CD4-positive, alpha-beta T cell treated with Interleukin-17A for 4 hours (primary cell): ENCODE measurements at places on chromosomes 16 and 17.
A peak's percentile ranks its signal among the peaks of the same experiment; 100 is the strongest.

DNA sequence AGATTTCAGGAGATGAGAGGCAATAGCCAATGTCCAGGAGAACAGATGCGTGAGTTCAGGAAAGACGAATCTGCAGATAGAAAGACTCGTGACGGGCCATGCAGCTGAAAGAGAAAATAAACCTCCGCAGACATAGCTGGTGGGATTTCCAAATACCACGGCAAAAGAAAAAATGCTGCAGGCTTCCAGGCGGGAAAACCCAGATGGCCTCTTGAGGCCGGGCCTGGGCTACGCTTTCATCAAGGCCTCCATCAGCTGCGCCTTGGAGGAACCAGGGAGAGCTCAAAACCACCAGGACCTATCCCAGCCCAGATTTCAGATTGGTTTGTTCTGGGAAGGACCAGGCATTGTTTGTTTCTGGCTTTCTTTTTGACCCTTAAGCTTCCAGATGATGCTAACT, 16.7 kb downstream of the CCDC40 start:
- no peak for DNase-seq

GRCh38 chr17:17750881-17751280, 69.6 kb downstream of the RAI1 start:
- peak; percentile 46 for DNase-seq

- DNase-seq: no peak
Measured at GRCh38 chr17:17937201-17937853, 34.9 kb downstream of the TOM1L2 start.

DNA sequence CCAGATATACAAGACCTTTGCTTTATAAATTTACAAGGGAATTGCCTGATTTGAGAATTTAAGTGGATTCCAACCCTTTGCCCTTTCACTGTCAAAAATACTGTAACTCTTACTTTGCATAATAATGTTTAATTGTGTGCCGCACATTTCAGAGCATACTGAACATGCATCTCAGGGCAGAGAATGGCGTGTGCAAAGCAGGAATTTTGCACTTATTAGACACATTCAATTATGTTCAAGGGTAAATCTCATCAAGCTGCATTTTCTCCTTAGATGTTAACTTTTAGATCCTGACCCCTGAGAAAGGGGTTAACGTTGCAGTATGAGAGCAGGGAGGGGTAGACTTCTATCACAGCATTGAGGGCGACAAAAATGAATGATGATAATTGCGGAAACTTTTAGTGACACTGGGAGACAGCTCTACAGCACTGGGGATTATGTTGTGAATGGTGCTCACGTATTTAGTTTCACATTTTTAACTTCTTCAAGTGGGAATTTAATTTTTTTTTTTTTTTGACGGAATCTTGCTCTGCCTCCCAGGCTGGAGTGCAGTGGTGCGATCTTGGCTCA, 54.6 kb upstream of the CACNG4 start:
- DNase-seq: no peak

DNA sequence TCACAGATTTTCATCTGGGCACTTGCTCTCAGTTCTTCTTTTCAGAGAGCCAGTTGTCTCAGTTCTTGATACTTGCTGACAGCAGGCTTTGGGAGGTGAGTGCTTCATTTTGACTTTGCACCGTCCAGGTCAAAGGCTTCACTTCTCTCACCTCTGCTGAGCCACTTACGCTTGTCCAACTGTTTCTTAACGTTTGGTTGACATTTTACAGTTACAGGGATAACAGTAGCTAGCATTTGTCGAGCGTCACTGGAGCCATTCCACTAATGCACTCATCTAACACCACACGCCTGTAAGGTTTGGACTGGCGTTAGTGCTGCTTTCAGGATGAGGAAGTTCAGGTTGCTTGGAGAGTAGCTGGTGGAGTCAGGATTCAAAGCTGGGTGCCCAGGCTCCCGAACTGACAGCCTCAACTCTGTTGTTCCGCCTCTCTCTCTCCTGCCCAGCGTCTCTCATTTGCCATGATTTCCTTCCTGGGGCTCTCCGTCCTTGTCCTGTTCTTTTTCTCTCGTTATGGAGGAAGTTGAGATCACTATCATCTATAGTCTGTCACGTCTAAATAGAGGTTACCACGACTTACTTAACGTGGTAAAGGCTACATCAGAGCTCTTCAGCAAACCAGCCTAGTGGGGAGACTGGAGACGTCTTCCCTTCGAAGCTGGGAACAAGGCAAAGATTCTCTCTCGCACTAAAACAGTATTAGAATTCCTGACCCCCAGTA, 220.8 kb downstream of the RPTOR start:
- DNase-seq: peak; percentile 38

- no peak for DNase-seq
Measured at GRCh38 chr16:82260212-82260795, 90.3 kb upstream of the MPHOSPH6 start.

GRCh38 chr17:42509409-42509808, 26.6 kb upstream of the NAGLU start:
- no peak for DNase-seq

DNA sequence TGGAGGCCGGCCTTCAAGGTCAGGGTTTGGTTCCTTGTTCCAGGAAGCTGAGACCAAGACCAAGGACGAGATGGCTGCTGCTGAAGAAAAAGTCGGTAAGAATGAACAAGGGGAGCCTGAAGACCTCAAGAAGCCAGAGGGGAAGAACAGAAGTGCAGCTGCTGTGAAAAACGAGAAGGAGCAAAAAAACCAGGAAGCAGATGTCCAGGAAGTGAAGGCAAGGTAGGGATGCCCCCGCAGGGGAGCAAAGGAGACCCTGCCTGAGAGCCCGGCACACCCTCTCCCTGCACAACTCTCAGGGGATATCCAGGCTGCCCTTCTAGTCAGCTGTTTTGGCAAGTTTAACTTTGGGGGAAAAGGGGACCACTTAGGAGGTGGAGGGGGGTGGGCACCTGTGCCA, 29.0 kb downstream of the RNF213 start:
- no peak for DNase-seq

- DNase-seq: no peak
Measured at GRCh38 chr17:69812240-69812837, 262.7 kb upstream of the KCNJ16 start.

- peak; percentile 79 for DNase-seq
Measured at GRCh38 chr16:88781140-88782077, 3.6 kb downstream of the PIEZO1 start.

DNA sequence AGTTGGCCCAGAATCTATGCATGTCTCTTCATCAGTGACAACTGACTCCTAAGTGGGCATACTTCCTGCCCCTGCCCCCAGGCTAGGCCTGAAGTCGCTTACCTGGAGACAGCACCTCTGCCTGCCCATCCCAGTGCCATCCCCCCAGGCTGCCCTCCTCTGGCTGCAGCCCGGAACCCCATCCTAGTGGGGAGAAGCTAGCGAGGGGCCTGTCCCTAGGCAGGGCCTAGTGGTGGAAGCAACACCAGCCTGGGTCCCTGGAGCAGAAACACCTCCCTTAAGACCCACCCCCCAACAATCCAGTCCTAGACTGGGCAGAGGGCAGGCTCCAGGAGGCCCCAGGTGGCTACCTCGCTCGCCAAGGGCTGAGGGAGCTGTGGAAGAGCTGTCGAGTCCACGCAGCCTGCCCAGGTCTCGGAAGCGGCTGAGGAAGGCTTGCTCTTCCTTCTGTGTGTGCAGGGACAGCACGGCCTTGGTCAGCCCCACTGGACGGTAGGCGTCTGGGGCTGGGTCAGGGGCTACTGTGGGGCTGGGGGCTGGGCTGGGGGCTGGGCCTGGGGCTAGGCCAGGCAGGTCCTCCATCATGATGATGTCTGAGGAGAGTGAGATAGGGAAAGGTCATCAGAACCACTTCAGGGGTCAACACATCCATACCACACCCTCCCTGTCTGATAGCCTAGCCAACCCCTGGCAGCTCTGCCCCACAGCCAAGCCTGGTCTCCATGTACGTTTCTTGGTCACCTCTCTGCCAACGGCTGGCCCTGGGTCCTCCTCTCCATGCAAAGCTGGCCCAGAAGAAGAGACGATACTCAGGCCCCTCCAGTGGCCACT, 7.6 kb downstream of the PER1 start:
- no peak for DNase-seq

GRCh38 chr17:82098939-82099763, 1.1 kb upstream of the FASN start:
- no peak for DNase-seq

GRCh38 chr17:11589716-11590115, 8.6 kb upstream of the DNAH9 start:
- no peak for DNase-seq

DNA sequence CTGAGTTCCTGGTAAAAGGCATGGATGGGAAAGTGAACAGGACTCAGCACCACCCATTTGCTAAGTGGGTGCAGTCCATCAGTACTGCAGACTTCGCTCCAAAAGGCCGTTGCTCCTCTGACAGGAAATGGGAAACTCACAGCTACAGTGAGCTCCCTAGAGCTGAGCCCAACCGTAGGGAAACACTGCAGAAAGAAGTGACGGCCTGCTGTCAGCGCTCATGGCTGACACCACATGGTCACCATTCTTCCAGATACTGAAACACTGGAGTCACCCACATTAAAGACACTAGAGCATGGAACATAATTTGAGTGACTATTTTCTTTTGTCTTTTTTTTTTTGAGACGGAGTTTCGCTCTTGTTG, 31.9 kb downstream of the UBE2O start:
- DNase-seq: no peak

GRCh38 chr17:64004903-64005733, 7.0 kb downstream of the PRR29 start:
- DNase-seq: no peak

DNA sequence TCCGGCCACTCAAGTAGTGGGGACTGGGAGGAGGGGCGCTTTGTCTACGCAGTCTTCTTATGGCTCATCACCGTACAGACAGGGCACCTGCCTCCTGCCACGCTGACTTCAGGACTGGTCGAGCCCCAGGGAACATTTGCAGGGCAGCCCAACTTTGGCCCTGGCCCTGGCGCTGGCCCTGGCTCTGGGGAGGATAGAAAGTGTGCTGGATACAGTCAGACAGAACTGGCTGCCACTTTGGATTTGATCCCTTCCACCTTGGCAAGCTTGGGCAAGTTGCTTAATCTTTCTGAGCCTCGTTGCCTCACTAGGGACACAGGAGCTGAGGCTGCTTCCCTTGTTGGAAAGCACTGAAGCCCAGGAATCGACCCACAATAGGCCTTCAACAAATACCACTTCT, 13.6 kb downstream of the LGALS9 start:
- no peak for DNase-seq

GRCh38 chr17:37361543-37361942, 14.2 kb upstream of the C17orf78 start:
- no peak for DNase-seq

- peak; percentile 74 for DNase-seq
Measured at GRCh38 chr17:45852535-45853297, 8.0 kb downstream of the SPPL2C start.

GRCh38 chr16:59324462-59324861, 590.3 kb upstream of the GOT2 start:
- DNase-seq: no peak

GRCh38 chr16:85123891-85124635, 11.8 kb upstream of the CIBAR2 start:
- no peak for DNase-seq

DNA sequence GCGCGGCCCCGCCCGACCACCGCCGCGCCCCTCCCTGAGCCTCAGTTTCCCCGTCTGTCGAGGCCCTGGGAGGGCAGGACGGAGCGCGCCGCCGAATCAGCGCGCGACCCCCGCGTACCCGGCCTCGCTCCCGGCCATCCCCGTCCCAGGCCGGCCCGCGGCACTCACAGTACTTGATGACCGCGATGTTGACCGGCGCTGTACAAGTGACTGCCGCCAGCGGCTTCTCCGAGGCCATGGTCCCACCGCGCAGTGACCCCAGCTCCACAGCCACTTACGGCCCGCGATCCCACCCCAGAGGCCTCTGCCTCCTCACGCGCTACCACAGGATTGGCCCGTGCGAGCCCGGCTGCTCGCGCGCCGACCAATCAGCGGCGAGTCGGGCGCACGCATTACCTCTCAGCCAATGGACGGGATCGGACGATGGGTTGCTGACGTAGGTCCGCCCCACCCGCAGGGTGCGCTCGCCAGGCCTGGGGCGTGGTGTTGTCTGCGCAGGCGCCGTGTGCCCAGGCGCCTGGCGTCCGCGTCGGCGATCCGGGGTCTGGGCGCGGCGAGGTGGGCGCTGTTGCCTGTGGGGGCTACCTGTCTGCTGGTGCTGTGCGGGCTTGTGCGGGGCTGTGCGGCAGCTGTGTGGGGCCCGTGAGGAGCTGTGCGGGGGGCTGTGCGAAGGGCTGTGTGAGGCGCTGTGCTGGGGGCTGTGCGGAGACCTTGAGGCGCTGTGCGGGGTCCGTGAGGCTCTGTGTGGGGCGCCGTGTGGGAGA, at the start of gene MVD:
Gene MVD, minus strand, starts transcription at position 249 of the 764 bp plus-strand sequence. Its CDS starts 11 bp downstream, at position 238.
- peak; percentile 96 for DNase-seq

GRCh38 chr17:60993497-60993896, 315.8 kb downstream of the BCAS3 start:
- DNase-seq: no peak

DNA sequence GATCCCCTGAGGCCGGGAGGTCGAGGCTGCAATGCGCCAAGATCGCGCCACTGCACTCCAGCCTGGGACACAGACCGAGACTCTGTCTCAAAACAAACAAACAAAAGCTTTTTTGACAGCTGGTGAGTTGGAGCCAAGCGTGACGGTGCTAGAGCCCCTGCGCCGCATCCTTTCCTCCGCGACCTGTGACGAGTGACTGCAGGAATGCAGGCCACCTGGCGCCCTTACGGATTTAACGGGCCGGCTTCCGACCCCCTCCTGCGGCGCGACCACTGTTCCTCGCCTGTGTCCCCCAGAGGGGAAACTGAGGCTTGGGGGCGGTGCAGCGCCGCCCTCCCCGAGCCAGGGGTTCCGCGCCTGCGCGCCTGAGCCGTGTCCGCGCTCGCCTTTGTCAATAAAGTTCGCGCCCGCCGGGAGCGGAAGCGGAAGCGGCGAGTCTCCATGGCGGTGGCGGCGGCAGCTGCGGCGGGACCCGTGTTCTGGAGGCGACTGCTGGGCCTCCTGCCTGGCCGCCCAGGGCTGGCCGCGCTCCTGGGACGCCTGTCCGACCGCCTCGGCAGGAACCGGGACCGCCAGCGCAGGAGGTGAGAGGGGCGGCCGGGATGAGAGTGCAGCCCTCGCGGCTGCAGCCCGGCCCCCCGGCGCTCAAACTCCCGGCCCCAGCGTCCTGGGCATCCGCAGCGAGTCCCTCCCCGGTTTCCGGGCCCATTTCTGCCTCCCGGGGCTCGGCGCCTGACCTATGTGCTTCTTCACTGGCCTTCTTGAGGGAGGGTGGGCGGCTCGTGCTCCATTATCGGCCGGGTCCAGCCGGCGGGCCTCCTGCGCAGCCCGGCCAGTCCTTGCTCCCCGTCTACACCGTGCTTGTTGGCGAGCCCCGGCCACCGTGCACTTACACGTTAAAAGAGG, at the start of gene PGS1:
Gene PGS1, plus strand, starts transcription at position 425 of the 906 bp plus-strand sequence. Its CDS starts 17 bp downstream, at position 442.
- DNase-seq: peak; percentile 85
